ENCODE measurements at places on chromosomes 4 and X.

DNA sequence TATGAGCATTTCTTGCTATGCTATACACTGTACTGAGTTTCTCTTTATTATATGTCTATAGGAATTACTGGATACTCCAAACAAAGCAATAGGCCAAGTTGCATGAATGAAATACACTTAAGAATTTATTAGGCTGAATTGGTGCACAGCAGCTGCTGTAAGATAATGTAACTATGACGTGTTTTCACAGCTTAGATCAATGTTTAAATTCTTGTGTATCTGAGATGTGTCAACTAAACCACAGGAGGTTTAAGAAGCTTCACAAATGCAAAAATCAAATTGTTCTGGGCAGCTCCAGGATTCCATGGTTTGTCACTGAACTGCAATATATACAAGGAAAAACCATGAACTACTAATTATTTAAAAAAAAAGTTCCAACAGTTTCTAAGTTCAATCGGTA lies 156.7 kb downstream of the MAPK10 start:
- H3K27ac ChIP-seq, result no peak overlapping the region
- no peaks in the 10 kb centered on the region for H3K27me3 ChIP-seq
- no peaks in the 10 kb centered on the region for H3K4me1 ChIP-seq
- H3K4me3 ChIP-seq, result no peak overlapping the region
- DNase-seq, result no peak
- peaks cover 3% of the 10 kb centered on the region for H3K36me3 ChIP-seq

DNA sequence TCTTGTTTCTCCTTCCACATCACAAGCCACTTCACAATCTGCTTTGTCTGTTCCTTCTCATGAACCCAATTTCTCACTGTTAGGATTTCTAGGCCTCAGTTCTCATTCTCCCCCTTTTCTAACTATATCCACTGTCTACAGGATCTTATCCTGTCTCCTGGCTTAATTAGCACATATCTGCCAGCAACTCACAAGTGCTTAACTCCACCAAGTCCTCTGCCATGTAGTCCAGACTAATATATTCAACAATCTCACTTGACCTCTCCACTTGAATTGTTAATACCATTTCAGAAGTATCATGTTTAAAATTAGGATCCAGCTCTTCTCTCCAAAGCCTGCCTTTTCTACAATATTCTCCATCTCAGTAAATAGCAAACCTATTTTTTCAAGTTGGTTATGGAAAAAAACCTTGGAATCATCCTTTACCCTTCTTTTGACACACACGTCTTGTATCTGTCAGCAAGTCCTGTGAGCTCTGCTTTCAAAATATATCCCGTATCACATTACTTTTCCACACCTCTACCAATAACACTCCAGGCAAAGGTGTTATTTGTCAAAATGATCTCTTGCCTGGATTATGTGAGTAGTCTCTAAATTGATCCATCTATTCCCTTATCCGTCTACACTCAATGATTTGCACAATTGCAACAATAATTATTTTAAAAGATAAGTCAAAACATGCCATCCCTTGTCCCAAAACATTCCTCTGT lies 127.2 kb upstream of the SLIT2 start:
- H3K4me3 ChIP-seq, result no peak overlapping the region
- no peaks in the 10 kb centered on the region for H3K27me3 ChIP-seq
- H3K4me1 ChIP-seq, result no peaks in the 10 kb centered on the region
- no peaks in the 10 kb centered on the region for H3K36me3 ChIP-seq
- no peak overlapping the region for H3K27ac ChIP-seq
- DNase-seq, result no peak

GRCh38 chrX:73922856-73923455 lies 360.0 kb downstream of the CHIC1 start:
- H3K4me1 ChIP-seq, result no peaks in the 10 kb centered on the region
- no peak overlapping the region for H3K27ac ChIP-seq
- DNase-seq, result no peak
- H3K27me3 ChIP-seq, result no peaks in the 10 kb centered on the region
- no peaks in the 10 kb centered on the region for H3K36me3 ChIP-seq

- DNase-seq, result no peak
- no peaks in the 10 kb centered on the region for H3K4me1 ChIP-seq
- no peaks in the 10 kb centered on the region for H3K27me3 ChIP-seq
These were observed 56.5 kb upstream of the PROM1 start for GRCh38 chr4:16140231-16140878.

DNA sequence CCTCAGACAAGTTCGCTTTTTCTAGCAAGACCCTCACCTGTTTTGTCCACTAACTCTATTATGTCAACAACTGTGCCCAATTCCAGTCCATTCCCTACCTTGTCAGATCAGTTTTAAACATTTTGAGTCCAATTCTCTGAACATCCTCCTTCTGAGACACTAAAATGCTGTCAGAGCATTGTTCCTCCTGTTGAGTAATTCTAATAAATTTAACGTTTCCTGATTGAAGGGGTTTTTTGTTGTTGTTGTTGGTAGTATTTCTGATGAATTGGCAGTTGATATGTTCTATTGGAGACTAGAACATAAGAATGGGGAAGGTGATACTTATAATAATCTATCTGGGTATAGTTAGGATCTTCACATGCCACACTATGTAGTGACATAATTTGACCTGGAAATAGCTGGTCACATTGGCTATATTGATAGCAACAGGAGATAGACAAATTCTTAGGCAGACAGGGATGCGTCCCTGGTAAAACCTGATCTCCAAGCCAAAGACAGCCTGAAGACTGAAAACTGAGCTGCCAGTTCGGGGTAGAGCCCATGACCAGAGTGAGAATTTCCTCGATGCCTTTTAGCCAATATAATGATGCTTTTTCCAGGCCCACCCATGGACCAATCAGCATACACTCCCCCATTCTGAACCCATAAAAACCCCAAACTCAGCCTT lies 12.4 kb upstream of the CXCL2 start:
- no peaks in the 10 kb centered on the region for H3K4me1 ChIP-seq
- no peak for DNase-seq
- no peak overlapping the region for H3K27ac ChIP-seq
- H3K27me3 ChIP-seq, result no peaks in the 10 kb centered on the region

All from CD4-positive, alpha-beta memory T cell (primary cell).